Ascending aorta (tissue), 2 donors: ENCODE measurements at places on chromosomes 3 and 15.
A peak's percentile ranks its signal among the peaks of the same experiment; 100 is the strongest.

- no peak for DNase-seq
These were observed 95.8 kb downstream of the RAP2B start for GRCh38 chr3:153257673-153258351.

DNA sequence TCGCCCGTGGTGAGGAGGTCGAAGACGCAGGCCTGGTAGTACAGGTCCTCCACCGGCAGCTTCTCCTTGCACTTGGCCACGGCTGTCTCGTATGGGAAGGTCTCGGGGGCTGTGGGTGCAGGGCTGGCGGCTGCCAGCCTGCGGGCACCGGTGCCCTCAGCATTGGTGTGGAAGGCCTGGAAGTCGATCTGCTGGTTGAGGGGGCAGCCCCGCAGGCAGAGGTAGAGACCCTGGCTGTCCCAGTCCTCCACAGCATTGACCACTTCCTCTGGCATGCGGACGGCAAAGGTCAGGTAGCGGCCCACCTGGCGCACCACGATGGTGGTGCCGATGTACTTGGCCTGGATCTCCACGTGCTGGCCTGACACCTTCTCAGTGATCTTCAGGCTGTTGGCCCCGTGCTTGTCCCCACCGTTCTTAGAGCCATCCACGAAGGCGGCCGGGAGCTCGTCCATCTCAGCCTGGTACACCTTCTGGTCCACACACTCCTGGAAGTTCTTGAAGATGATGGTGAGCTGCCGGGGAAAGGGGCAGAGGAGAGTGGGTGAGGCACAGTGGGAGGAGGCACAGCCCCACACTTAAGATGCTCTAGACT is 43.7 kb downstream of the RGMA start:
- DNase-seq: no peak

DNA sequence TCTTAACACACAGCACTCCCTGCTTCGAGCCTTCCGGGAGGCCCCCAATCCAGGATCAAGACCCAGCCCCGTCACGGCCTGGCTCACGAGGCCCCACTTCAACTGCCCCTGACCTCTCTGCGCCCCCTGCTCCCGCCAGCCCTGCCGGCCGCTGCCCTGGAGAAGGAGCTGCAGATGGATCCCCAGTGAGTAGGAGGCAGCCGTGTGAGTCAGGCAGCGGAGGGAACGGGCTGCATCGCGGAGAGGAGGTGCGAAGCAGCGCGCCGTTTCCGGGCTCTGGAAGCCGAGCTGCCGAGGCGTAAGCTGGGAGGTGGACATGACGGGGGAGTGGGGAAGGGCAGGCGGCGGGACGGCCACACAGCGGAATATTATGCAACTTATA is 133.4 kb downstream of the TPRA1 start:
- DNase-seq: peak; percentile 67

DNA sequence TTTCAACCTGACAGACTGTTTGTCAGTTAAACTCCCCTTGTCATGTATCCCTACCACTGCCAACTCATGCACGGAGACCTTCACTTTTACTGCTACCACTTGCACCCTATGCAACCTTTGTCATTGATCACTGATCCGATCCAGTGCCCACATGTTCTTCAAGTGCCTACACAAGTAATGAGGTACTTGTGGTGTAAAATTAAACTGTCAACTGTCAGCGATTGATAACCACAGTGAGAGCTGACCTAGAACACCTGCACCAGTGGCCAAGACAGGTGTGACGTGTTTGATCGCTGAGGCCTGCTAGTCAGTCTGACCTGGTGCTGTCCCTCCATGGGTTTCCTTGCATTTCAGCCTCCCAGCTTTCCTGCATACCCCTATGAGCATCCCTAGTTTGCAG is 55.6 kb downstream of the MECOM start:
- no peak for DNase-seq

DNA sequence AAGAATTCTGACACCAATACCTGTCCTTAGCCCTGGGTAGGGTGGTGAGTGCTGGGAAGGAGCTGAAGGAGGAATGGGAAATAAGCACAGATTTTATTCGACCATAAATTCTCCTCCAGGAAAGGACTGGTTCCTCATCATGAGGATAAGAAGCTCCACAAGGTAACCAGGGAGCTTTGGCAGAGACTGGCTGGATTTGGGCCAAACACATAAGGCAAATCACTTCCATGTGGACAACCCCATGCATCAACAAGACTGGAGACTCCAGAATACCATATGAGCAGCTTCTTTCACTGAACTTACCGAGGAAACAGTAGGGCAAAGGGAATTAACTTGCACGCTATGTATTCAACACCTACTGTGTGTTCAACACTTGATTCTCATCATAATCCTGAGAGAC is 312.5 kb downstream of the NTRK3 start:
- DNase-seq: no peak

DNA sequence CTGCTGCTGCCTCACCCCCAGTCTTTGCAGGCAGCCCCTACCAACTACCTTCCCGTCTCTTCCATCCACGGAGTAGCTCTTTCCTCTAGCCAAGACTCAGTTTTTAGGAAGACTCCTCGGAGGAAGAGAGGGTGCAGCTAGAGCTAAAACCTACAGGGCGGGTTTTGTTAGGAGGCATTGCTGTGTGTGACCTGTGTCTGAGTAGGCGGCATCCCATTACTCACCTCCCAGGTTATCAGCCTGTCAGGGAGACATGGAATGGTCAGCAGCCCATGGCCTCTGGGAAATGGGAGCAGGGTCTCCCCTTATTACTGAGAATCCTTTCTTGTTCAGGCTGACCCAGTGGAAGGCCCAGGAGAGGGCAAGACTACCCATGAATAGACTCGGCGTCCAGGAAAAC is 43.8 kb upstream of the FGD5 start:
- DNase-seq: no peak

DNA sequence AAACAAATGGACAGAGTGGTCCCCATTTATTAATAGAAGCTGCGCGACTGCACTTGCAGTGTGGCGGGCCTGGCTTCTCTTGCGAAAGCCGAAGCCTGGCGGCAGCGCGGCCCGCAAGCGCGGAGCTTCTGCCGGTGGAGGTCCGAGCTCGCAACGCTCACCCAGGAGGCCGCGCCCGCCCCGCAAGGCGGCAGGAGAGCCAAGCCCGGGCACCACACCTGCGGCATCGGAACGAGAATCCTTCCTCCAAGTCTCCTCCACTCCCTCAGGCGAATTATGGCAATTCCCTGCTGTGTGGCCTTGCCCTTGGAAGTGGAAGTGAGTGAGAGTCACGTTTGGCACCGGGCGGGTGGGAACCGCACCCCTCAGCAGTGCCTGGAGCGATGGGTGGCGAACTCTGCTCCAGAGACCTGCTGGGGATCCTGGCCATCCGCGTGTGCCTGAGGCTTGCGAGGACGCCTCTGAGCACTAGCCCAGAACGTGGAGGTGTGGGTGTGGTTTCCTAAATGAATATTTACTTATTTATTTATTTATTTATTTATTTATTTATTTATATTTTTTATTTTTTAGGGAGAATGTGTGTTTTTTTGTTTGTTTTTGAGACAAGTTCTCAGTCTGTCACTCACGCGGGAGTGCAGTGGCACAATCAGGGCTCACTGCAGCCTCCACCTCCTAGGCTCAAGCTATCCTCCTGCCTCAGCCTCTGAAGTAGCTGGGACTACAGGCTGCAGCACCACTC is 133.7 kb upstream of the UBE2E1 start:
- no peak for DNase-seq

DNA sequence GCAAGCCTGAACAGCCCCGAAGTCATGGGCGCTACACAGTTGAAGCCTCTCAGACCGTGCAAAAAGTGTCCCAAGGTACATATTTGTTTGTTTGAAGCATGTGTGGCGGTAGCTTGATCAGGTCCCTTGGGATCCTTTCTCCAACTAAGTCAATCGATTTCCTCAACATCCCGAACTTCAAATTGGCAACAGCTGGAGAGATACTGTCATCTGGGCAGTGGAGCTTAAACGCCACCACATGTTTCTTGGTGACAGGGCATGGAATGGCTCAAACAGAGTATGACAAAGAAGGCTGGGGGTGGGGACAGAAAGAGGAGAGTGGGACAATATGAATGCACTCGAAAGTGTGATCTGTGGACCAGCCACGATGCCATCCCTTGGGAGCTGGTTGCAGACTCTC is 84.9 kb upstream of the PSMD6 start:
- no peak for DNase-seq

GRCh38 chr15:63918317-63918672 is 84.5 kb upstream of the HERC1 start:
- no peak for DNase-seq

- no peak for DNase-seq
These were observed 128.4 kb downstream of the RAP2B start for GRCh38 chr3:153290268-153291015.

GRCh38 chr3:127090218-127091160 is 102.4 kb upstream of the PRR23E start:
- DNase-seq: no peak

DNA sequence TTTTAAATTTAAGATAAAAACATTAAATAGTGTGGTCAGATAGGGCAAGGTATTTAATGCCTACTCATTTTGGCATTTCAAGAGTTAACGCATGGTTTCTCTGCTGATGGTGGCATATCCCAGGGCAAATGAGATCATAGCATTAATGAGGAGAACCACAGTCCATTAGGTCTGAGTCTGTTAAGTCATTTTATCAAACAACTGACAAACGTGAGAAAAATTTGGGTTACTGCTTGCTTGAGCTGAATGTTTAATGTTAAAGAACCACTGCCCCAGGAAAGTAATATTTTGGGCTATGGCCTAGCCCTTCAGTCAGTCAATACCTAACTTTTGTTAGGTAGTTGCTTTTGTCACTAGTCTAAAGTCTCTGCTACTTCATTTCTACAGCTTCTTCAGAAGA is 37.9 kb upstream of the SLC2A2 start:
- DNase-seq: no peak

GRCh38 chr15:60871731-60872130 is 357.4 kb downstream of the RORA start:
- no peak for DNase-seq

DNA sequence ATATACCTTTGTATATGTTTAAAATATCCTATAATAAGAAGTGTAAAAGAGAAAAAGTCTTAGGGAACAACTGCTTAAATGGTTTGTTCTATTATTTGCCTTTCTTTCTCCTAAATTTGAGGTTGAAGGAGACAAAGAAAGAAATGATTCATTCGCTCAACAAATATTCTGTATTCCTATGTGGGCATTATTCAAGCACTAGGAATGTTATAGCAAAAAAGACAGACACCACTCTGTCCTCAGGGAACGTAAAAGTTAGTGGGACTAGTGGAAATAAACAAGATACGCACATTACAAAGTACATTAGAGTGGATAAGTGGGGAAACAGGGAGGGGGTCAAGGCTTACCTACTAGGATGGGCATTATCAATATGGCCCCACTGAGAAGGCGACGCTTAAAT is 332.2 kb downstream of the LPP start:
- no peak for DNase-seq

GRCh38 chr3:5729852-5730251 is 542.3 kb downstream of the EDEM1 start:
- DNase-seq: no peak

DNA sequence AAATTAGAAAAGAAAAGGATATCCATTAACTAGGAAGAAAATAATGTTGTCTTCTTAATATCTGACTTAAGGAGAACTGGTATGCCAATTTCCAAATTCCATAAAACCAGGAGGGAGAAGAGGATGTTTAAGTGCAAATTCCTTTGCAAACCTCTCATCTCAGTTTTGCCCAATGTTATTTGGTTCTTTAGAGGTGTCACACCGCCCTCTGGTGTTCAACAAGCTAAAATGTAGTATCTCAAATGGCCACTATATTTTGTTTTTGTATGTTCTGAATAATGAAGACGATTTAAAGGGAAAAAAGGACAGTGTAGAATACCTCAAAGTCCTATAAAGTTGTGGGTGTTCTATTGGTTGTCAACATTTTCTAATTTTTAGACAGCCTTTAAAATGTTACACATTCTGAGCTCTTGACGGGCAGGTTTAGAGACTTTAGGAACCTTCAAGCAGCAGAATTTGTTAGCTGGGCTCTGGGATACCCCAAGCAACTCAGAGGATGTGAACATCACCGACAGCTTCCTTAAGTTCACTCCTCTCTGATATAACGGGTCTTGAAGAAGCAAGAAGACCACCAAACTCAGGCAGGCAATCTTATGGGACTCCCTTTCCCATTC is 458.3 kb downstream of the MFSD1 start:
- DNase-seq: no peak

- no peak for DNase-seq
These were observed 118.8 kb upstream of the UBE2E2 start for GRCh38 chr3:23084367-23084766.

DNA sequence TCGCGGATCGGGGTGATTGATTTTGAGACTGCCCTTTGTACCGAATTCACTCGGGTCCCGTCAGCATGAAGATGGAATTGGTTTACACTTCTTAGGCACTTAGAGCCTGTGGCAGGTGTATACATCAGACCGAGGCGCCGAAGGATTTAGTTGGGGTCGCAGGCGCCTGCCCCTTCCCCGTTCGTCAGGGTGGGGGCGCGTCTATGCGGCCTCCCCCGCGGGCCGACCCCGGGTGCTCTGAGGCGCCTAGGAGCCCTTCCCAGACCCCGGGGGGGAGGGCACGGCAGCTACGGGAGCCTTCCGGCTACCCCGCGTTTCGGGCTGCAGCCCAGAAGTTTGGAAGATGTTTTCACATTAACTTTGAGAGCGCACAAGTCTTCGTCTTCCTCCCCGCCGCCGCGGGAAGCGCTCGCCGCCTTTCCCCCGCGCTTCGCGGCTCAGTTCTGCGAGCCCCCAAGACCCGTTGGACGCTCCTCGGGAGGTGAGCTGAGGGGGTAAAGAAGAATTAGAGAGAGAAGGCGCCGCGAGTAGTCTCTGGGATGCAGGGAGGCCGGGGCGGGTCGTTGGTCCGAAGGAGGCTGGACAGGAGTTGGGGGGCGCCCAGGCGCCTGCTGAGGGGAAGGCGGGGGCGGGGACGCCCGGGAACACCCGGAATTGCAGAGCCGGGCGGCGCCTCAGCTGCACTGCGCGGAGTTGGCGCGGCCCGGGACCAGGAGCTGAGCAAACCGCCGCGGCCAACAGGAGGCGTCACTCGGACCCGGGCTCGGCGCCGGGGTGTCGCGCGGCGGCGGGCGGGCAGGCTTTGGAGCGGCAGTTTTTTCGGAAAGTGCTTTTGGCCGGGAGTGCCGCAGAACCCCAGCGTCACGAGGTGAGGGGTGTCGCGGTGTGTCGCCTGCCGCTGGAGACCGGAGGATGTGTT is 780 bp downstream of the TIPARP start:
- DNase-seq: no peak

DNA sequence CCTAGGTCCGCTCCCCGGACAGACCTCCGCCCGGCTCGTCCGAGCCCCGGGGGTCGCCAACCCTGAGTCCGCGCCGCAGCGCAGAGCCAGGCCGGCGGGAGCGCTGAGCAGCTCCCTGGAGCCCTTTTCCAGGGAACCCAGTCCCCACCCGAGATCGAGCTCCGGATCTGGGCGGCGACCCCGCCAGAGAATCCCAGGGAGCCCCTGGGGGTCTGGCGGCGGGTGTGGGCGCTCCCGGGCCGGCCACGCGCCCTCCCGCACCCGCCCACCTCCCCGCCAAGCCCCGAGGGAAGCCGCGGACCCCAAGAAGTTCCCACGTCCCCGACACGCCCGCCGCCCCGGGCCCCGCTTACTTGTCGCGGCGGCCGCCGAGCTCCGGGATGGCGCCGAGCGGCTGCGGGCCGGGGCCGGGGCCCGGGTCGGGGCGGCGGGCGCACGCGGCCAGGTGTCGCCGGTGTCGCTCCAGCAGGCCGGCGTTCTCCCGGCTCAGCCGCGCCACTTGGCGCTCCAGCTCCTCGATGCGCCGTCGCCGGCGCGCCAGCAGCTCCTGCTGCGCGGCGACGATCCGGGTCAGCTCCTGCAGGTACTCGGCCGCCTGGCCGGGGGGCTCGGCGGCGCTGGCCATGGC is 137.7 kb downstream of the NUP210 start:
- DNase-seq: no peak
